Right lobe of liver (tissue), 6 donors: ENCODE measurements at places on chromosomes 6 and 20. TPM values are rescaled to one million over a fixed set of nuclear protein-coding genes. Genes with fewer than 3 reads are reported as not detected.

The SOBP gene
- total RNA-seq = 2.8 TPM

The CLIC5 gene
- 0.20 TPM for total RNA-seq

DNA sequence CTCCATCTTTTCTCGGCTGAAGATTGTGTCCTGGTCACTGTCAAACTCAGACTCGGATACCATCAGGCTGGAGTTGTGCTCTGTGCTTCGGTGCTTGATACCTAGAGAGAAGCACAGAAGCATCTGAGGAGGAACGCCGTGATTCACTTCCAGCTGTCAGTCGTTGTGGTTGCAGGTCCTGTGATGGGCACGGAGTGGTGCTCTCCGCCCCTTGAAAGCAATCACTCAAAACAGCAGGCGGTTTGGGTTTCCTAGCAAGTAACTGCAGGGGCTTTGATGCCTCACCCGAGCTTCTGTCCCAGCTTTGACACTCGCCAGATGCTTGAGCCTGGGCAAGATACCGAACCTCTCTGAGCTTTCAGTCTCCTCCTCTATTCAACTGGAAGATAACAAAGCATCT lies 52.5 kb downstream of the ALDH5A1 start:
- H3K36me3 ChIP-seq = no peaks in the 10 kb centered on the region
- no peaks in the 10 kb centered on the region for H3K27me3 ChIP-seq
- no peak overlapping the region for H3K27ac ChIP-seq
- no peak overlapping the region for H3K4me3 ChIP-seq

DNA sequence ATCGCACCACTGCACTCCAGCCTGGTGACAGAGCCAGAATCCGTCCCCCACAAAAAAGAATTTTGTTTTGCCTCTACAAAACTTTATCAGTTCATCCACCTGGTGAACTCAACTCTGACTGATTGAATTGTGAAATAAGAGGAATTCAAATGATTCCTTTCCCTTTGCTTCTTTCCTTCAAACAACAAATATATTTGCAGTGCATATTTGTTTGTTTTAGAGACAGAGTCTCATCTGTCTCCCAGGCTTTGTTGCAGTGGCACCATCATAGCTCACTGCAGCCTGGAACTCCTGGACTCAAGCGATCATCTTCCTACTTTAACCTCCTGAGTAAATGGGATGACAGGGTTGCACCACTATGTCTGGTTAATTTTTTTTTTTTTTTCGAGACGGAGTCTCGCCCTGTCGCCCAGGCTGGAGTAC lies 23.2 kb upstream of the PIM1 start:
- no peak overlapping the region for H3K4me3 ChIP-seq
- H3K27ac ChIP-seq = peak overlapping the region; percentile 62
- no peaks in the 10 kb centered on the region for H3K27me3 ChIP-seq
- H3K36me3 ChIP-seq = no peaks in the 10 kb centered on the region
- H3K4me1 ChIP-seq = no peaks in the 10 kb centered on the region
- DNase-seq = no peak

DNA sequence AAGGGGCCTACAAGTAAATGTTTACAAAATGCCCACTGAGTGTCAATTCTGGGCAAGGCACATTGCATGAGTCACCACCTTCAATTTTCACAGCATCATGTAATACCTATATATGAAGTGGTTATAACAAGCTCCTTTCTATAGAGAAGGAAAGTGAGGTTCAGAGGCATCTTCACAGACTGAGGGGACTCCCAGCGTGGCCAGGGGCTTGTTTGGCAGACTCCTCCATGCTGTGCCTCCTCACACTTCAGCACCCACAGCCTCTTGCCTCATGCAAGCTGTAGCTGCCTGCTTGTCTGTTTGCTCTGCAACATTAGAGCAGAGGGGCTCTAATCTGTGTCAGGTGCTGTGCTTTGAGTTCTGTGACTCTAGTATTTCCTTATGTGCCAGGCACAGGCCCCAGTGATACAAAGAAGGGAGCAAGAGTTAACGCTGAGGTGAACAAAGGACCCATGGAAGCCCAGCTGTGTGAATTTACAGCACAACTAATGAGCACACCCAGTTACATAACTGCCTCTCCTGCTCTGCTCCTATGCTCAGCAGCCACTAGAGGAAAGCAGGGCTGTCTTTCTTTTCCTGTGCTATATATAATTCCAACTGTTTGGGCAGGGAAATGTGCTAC lies 72.3 kb downstream of the ZHX3 start:
- no peaks in the 10 kb centered on the region for H3K36me3 ChIP-seq
- peak overlapping the region; percentile 16 for H3K27ac ChIP-seq
- DNase-seq = no peak
- no peaks in the 10 kb centered on the region for H3K4me1 ChIP-seq

DNA sequence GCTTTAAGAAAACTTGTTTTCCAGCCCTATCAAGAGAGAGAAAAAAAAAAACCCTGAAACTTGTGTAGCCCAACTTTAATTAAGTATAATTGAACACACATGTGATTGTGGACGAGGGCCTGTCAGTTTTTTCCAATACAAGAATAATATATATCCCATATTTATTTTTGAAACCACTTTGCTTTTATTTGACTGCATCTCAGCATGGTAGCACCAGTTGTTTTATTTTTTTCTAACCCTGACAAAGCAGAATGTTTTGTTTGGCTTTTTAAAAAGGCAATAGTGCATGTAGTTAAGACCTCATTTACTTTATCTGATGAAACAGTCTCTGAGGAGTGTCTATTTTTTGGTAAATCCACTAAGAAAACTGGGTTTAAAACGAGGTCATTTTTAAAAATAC lies 257.7 kb downstream of the CDKAL1 start:
- H3K27me3 ChIP-seq = no peaks in the 10 kb centered on the region
- no peak overlapping the region for H3K27ac ChIP-seq
- H3K4me3 ChIP-seq = no peak overlapping the region
- H3K4me1 ChIP-seq = no peaks in the 10 kb centered on the region
- no peak for DNase-seq

DNA sequence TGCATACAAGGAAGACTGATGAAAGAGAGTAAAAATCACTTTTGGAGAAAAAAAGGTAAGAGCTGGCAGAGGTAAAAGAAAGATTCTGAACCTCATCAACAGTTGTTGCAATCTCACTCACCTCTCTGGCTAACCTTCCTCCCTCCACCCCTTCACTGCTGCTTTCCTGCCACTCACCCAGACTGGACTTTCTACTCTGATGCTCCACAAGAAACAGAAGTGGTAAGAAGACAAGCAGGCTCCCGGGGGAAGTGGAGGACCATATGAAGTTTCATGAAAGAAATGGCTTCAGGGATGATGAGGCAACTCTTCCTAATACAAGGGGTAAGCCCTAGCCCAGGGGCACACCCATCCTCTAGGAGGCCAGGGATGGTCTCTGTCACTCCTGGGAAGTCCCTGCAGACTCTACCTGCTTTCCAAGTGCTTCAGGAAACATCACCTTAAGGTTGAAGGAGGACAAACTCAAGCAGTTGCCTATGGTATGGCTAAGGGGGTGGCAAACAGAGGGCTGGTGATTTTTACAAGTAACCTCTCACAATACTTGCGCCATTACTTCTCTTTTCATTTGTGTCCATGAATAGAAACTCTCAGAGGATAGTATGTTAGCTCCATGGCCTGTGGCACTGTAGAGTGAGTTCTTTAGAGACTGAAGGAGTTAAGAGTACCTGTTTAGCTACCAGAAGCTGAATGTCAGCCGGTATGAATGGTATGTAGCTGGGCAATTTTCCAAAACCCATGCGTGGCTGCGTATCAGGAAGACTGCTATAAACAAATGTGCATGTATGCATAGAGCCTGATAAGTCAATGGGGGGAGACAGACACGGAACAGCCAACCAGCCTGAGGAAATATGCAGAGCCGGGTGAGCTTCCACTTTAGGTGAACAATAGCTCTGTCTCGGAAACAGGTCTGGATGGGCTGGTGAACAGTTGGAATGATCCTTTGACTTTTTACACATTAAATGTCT lies 112.0 kb downstream of the BACH2 start:
- DNase-seq = no peak
- no peak overlapping the region for H3K27ac ChIP-seq
- no peak overlapping the region for H3K4me3 ChIP-seq
- H3K27me3 ChIP-seq = no peaks in the 10 kb centered on the region
- no peaks in the 10 kb centered on the region for H3K4me1 ChIP-seq
- H3K36me3 ChIP-seq = no peaks in the 10 kb centered on the region

DNA sequence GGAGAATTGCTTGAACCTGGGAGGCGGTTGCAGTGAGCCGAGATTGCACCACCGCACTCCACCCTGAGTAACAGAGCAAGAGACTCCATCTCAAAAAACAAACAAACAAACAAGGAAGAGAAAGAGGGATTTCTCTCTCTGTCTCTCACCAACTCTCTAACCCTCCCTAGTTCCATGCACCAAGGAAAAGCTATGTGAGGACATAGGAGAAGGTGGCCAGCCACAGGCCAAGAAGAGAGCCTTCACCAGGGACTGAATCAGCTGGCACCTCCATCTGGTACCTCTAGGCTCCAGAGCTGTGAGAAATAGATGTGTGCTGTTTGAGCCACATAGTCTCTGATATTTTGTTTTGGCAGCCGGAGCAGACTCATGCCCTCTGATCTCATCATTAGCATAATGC lies 9.0 kb upstream of the FAM110A start:
- no peak overlapping the region for H3K4me3 ChIP-seq
- no peak overlapping the region for H3K27ac ChIP-seq
- no peaks in the 10 kb centered on the region for H3K36me3 ChIP-seq

DNA sequence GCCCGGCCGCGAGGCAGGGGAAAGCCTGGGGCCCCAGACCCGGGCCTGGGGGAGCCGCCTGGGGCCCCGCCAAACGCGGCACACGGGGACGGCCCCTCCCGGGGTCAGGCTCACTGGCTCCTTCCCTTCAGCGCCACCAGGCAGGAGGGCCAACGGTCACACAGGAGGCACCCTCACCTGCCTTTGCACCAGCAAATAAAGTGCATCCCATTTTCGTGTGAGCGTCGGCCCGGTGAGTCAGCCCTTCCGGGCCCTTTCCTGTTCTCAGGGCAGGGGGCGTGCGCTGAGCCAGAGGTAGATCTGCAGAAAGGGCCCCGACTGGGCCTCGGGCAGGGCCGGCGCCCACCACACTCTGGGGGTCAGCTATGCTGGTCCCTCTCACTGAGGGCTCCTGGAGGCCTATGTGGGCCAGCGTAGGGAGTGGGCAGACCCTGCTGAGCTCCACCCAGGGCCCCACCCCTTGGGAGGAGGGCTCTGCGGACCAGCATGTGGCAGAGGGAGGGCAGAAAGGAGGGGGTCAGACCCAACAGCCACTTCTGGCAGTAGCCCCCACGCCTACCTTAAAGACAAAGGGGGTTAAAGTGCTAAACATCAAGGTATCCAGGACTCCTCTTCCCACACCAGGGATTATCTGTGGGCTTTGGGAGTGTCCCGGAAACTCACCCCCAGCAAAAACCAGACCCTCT lies 931 bp upstream of the UCKL1 start:
- peaks cover 6% of the 10 kb centered on the region for H3K4me1 ChIP-seq
- H3K4me3 ChIP-seq = peak overlapping the region; percentile 99
- H3K27ac ChIP-seq = peak overlapping the region; percentile 38
- peak; percentile 81 for DNase-seq

DNA sequence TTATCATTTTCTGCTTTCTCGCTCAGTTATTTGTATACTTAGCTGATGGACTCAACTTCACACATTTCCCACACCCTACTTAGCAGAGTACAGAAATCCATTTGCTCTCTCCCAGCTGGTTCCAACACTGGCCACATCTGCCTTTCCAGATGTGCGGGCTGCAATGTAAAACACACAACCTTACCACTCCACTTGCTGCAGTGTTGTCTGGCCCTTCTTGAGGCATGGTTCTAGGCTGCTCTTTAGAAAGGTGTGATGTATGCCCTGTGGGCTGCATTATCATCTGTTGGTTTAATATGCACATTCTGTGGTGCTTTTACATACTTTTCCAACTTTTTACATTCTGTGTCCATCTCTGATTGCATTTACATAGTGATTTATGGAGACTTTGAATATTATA lies 56.5 kb downstream of the TRAF3IP2 start:
- peaks cover 14% of the 10 kb centered on the region for H3K4me1 ChIP-seq
- DNase-seq = no peak
- no peak overlapping the region for H3K27ac ChIP-seq
- H3K4me3 ChIP-seq = no peak overlapping the region
- H3K36me3 ChIP-seq = no peaks in the 10 kb centered on the region

The NKX2-2 gene
- not detected for total RNA-seq

GRCh38 chr6:85747093-85747492 lies 104.4 kb upstream of the SYNCRIP start:
- no peak for DNase-seq
- H3K4me3 ChIP-seq = no peak overlapping the region
- H3K27ac ChIP-seq = no peak overlapping the region
- H3K4me1 ChIP-seq = no peaks in the 10 kb centered on the region

The PTGIS gene
- 15.6 TPM for total RNA-seq

The IRF4 gene
- 0.24 TPM for total RNA-seq

The ARFGEF3 gene
- total RNA-seq = 0.17 TPM

The FOXF2 gene
- not detected for total RNA-seq

- no peak for DNase-seq
- H3K27ac ChIP-seq = no peak overlapping the region
- no peak overlapping the region for H3K4me3 ChIP-seq
- no peaks in the 10 kb centered on the region for H3K36me3 ChIP-seq
- no peaks in the 10 kb centered on the region for H3K4me1 ChIP-seq
Measured at GRCh38 chr20:14062786-14063185, 67.5 kb downstream of the MACROD2 start.

- H3K27ac ChIP-seq = no peak overlapping the region
- DNase-seq = no peak
- no peaks in the 10 kb centered on the region for H3K27me3 ChIP-seq
Measured at GRCh38 chr6:153465050-153465449, 334.0 kb upstream of the RGS17 start.

GRCh38 chr6:39128106-39128505 lies 13.1 kb upstream of the SAYSD1 start:
- no peaks in the 10 kb centered on the region for H3K4me1 ChIP-seq
- DNase-seq = no peak
- no peaks in the 10 kb centered on the region for H3K27me3 ChIP-seq
- no peak overlapping the region for H3K4me3 ChIP-seq

The ENPP1 gene
- total RNA-seq = 27.5 TPM

DNA sequence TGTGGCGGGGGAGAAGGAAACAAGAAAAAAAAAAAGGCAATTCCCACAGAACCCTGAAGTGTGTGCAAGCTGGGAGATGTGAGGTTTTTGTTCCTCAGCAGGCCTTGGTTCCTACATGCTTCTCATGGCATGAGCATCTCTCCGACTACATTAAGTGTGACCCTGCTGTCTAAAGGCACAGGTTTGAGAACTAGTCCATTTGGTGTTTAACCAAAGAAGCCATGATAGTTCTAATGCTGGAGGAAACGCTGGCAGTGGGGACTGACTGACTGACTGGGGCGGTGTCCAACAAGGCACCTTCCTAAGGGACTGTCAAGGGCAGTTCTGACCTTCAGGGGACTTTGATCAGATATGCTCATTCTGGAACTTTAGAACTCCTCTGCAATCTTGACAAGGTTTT lies 3.8 kb downstream of the TXNDC5 start:
- no peak overlapping the region for H3K27ac ChIP-seq
- H3K27me3 ChIP-seq = no peaks in the 10 kb centered on the region
- H3K4me3 ChIP-seq = no peak overlapping the region
- H3K36me3 ChIP-seq = peaks cover under 1% of the 10 kb centered on the region
- no peak for DNase-seq
